ENCODE measurements at places on chromosomes 2 and 18.

DNA sequence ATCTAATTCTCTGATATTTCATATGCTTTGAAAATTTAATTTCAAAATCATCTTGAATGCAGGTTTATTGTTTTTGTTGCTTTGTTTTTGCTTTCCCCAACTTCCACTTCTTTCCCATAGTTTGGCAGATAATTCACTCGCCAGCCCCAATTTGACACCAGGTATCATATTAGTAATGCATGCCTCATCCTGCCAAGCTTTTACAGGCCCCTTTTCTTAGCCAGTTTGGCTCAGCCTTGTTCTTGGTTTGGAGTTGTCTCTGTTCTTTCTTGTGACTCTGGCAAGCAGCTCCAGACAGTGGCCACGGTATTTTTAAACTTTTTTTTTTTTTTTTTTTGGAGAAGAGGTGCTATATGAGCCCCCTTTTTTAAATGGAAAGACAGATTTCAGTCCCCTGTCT lies 65.3 kb downstream of the PMS1 start:
- no peak for DNase-seq

- DNase-seq: no peak
Observed at GRCh38 chr2:138814123-138814898, 34.1 kb upstream of the NXPH2 start.

GRCh38 chr18:10017043-10017442 lies 103.2 kb downstream of the VAPA start:
- DNase-seq: no peak

GRCh38 chr2:99725820-99726219 lies 236.0 kb upstream of the REV1 start:
- DNase-seq: no peak

- no peak for DNase-seq
Observed at GRCh38 chr2:234818937-234819336, 132.9 kb upstream of the SH3BP4 start.

GRCh38 chr2:170535552-170535951 lies 179.6 kb upstream of the SP5 start:
- DNase-seq: no peak

DNA sequence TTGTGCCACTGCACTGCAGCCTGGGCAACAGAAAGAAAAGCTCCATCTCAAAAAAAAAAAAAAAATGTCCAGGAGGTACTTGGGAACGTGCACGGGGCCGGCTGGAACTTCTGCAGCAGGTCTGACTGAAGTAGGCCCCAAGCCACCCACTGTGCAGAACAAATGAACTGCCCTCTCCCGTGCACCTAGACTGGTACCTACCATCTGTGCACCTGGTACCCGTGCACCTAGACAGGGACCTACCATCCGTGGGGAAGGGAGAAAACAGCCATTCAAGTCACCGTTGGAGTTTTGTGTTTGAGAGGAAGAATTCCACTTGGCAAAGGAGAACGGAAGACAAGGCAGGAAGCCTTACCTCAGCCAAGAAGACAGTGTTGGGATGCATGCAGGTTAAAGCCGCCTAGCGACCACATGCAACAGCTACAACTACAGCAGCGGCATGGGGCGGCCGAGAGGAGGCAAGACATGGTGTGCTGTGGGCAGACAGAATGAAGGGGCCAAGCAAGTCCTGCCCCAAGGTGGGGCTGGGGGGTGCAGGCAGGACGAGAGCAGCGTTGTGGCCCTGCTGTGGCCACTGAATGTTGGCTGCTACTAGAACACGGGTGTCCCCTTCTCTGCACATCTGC lies 16.1 kb downstream of the ST3GAL5 start:
- no peak for DNase-seq

DNA sequence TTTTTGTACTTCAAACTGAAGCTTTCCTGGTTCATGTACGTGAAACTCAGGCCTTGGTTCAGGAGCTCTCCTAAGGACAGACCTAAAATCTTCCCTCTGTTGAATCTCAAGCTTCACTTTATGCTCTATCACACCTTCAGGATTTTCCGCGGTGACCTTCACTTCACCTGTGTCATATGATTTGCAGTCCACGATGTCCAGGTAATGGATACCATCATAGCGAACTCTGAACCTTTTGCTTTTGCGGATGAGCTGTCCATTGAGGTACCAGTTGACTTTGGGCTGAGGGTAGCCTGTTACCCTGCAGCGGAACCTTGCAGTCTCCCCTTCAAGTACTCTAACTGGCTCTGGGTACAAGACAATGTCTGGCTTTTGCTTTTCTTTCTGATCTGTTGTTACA lies 31.2 kb downstream of the TTN start:
- no peak for DNase-seq

- no peak for DNase-seq
Observed at GRCh38 chr18:77254711-77255405, 5.2 kb downstream of the GALR1 start.

- DNase-seq: no peak
Observed at GRCh38 chr2:212777020-212777491, 238.5 kb upstream of the ERBB4 start.

DNA sequence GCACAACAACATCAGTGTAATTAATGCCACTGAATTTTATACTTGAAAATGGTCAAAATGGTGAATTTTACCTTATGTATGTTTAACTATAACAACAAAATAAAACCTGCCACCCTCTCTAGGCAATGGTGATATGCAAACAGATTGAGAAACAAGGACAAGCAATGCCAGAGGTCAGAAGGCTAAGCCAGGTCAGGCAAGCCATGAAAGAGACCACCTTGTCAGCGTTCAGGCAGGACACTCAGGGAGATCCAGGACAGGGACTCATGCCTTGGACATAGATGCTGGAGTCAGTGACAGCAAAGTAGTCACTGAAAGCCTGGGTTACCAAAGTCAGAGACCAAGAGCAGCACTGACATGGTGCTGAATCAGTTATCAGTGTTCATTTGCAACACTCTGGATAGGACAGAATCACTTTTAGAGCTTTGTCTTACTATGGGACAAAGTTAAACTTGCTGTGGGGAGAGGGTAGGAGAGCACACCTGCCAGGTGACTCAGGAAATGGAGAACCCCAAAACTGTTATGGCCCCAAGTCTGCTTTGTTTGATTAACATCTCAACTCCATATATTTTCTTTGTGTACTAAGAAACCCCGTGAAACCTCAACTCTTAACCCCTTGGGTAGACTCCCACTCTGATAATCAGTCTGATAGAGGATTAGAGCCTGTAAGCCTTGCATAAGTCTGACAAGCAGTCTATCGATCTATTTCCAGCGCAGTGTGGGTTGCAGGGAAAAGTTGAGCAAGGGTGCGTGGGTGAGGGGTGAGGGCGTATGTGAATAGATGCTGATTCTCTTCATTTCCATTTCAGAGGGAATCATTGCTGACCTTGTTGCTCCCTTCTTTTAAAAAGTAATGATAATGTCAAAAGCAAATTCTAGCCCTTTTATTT lies 48.7 kb upstream of the ZNF385B start:
- DNase-seq: no peak

DNA sequence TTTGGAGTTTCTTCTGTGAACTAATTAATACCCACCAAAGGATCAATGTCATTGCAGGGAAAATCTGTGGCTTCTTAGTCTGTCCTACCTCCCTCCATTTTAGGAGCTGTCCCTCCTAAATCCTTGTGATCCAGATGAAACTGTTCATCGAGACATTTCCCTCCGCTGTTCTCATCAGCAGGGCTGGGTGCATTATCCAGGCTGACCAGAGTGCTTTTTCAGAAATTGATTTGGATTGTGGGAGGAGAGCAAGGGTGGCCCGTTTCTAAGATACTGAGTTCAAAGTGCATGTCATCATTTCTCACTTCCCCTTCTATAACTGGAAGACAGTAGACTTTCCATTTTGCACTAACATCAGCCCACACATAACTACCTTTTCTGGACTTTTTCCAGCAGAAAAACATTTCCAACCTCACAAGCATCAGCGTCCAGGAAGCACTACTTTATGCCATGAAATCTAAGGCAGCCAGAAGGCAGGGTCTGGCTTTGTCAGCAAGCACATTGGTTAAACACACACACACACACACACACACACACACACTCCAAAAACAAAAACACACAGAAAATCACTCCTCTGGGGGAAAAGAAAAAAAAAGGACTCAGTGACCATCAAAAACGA lies 94.1 kb downstream of the ANKRD44 start:
- no peak for DNase-seq

DNA sequence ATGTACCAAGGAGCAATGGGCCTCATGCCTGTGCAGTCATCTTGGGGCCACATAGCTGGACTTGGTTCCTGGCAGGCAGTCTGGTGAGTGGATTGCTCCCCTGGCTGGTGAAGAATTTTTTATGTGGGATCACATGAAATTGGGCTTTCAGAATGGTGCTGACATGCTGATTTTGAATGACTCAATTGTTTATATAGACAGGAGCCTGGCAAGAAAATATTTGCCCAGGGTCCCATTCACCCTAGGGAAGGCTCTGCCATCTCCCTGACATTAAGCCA lies 266.9 kb downstream of the DYSF start:
- no peak for DNase-seq

DNA sequence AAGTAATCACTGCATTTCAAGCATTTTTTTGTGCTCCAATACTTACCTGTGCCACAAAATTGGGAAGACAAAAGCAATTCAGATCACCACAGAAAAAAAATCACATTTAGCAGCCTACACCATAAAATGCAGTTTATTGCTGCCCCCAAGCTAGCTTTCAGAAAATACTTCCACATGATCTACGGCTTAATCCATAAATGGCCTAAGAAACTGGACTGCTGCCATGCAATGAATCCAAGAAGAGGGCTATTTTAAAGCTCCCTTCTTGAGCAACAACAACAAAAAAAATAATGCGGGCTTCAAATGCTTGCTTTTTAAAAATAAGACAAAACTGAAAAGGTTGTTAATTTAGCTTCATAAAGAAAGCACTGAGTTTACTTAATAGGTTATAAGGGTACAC lies 272.3 kb downstream of the RAD51AP2 start:
- DNase-seq: no peak

DNA sequence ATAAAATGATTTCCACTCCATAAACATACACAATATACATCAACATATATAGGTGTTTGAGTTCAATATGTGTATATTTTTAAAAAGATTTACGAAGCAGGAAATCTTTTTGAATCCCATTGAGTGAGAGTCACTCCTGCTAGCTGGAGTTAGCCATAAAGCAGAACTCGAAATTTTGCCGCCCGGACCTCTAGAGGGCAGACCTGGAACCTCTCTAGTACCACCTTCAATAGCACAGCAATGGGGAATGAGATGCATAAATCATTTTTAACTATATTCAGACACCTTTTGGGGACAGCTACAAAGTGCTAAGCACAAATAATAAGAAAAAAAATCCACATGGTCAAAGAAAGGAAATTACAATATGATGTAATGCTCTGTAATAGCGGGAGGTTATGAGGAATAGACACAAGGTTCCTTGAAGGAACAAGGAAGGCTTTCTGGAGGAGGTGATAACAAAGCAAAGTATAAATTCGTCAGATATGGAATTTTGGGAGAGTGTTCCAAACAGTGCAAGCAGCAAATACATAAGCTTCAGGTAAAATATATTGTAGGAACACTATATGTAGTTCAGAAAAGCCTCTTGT lies 533.4 kb downstream of the ERBB4 start:
- no peak for DNase-seq

DNA sequence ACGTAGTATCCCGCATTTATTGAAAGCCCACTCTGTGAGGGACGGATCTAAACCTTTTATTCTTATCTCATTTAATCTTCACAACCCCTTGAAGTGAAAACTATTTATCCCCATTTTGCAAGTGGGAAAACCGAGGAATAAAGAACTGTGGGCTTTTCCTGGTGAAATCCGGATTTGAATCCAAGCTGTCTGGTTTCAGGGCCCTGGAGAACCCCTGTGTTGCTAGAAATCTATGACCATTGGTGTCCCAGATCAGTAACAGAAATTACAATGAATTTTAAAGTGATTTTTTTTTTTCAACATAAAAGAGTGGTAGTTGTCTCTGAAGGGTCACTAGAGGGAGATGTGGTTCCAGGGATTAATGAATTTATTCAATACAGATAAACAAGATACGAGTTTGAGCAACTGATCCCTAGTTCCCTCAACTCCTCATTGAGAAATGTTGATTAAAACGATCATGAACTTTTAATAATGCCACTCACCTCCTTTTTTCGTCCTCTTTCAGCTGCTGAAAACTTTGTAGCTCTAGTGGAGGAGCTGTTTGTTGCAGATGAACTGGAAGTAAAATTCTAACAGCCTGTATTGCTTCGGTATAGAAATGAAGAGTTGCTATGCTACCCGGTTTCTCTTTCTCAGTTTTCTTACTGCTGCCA lies 940 bp downstream of the XRCC5 start:
- no peak for DNase-seq

- no peak for DNase-seq
Observed at GRCh38 chr2:128817171-128817570, 498.5 kb upstream of the HS6ST1 start.

DNA sequence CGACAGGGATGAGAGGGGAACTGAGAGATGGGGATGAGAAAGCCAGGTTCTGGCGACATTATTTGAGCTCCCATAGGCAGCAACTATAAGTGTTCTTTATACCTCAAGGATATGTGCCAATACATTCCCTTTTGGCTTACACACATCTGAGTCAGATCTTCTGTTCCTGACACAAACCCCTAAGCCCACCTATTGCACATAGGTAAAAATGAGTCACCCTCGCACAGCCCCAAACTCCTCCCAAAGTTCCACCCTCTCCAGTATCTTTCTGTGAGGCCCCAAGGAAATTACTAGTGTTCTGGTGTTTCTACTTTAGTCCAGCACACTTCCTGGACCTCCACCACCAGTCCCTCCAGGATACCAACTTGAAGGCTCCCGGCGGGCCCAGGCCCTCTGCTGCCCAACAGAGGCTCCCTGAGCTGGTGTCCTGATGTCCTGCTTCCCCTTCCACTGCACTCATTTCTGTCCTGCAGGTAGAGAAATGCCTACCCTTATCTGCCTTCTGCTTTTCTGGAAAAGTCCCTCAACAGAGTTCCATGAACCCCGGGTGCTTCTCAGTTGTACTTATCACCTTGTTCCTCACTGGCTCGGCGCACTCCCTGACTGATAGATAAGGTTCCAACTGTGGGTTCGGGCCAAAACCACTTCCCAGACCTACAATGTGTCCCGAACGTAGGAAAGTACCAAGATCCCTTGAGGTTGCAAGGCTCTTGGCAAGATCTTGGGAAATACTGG lies 125.5 kb downstream of the EN1 start:
- no peak for DNase-seq

DNA sequence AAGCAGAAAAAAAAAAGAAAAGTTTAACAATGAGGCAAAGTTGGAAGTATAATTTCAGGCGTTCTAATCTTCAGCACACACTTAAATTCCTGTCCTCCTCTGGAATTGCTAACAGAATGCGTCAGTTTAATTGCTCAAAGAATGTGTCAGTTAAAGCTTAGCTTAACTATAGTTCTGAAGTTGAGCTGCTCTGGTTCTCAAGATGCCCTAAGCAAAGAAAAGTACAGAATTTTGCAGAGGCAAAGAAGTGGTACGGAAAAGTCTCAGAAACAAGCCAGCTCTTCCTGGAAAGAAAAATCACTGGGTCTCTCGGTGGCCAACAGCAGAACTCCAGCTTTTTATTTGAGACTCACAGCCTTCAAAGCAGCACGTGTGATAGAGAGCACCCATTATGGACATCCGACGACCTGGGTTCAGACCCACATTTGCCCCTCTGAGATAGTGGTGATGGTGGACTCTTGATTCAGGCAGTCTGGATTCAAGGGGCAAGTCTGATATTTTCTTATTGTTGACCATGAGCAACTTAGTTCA lies 22.2 kb upstream of the MYO3B start:
- DNase-seq: no peak

Data from stimulated activated CD4-positive, alpha-beta T cell treated with anti-CD3 and anti-CD28 coated beads, Interleukin-4, amount 100 ng/mL, for 1 hour (primary cell).